H9 (cell line): ENCODE measurements at places on chromosomes 2 and 18. TPM values are rescaled to one million over a fixed set of nuclear protein-coding genes. Genes with fewer than 3 reads are reported as not detected.

Gene GKN1
- not detected in 2 replicates for total RNA-seq

GRCh38 chr18:12741351-12741750, 38.5 kb downstream of the PSMG2 start:
- no peak for DNase-seq

GRCh38 chr2:8217468-8218030, 464.3 kb upstream of the ID2 start:
- no peak for DNase-seq

DNA sequence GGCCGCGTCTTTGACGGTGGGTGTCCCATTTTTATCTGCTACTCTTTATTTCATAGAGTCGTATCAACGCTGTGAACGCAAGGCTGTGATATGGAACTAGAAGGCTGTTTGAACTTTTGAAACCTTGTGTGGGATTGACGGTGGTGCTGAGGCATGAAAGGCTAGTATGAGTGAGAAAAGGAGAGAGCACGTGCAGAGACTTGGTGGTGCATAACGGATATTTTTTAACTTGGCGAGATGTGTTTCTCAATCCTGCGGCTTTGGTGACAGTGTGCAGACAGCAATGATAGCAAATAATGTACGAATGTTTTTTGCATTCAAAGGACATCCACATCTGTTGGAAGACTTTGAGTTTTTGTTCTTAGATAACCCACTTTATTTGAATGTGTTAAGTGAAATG, 6.2 kb downstream of the HES6 start:
- no peak for DNase-seq

DNA sequence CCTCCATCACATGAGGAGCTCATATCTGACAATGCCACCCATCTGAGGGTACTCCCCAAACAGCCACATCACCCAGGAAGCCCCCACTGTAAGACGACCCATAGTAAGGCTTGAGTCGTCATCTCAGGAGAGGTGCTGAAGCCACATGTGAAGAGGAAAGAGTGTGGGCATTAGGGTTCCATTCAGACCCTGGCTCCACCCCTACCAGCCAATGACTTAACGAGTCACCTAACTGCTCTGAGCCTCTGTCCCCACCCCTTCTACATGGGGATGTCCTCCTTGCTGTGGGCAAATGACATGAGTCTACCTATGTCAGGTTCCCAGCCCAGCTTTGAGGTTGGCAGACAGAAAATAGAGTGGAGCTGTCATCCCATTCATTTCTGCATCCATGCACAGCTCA, 46.3 kb downstream of the C1QL2 start:
- DNase-seq = peak; percentile 74

Gene CYTIP
- total RNA-seq = 0.09 and 0.28 TPM in 2 replicates

GRCh38 chr18:45137087-45137419, 456.4 kb downstream of the SETBP1 start:
- no peak for DNase-seq

Gene CAPN14
- 0.07 and 0.09 TPM in 2 replicates for total RNA-seq

- DNase-seq = no peak
These were observed 56.9 kb downstream of the SLC38A11 start for GRCh38 chr2:164898475-164898874.

GRCh38 chr2:179428649-179429048, 164.0 kb upstream of the SESTD1 start:
- no peak for DNase-seq

Gene VWA3B
- total RNA-seq = not detected in 2 replicates

Gene FASTKD2
- total RNA-seq = 39.2 and 40.1 TPM in 2 replicates

Gene XDH
- total RNA-seq = 1.4 and 1.6 TPM in 2 replicates

Gene CCDC68
- not detected in 2 replicates for total RNA-seq

GRCh38 chr2:189527812-189528592, 52.6 kb downstream of the SLC40A1 start:
- DNase-seq = no peak

GRCh38 chr18:75041586-75041985, 167.4 kb downstream of the PTGR3 start:
- DNase-seq = no peak

- DNase-seq = peak; percentile 85
These were observed at the start of gene MOCOS for GRCh38 chr18:36187193-36187825. MOCOS (plus strand) TSS chr18:36187497; CDS start chr18:36187540, 43 bp downstream.

Gene SAG
- total RNA-seq = not detected in 2 replicates

- DNase-seq = no peak
These were observed 59.5 kb downstream of the ACKR3 start for GRCh38 chr2:236628981-236629605.

Gene MCEE
- total RNA-seq = 12.5 and 13.7 TPM in 2 replicates

Gene CNGA3
- total RNA-seq = not detected in 2 replicates

DNA sequence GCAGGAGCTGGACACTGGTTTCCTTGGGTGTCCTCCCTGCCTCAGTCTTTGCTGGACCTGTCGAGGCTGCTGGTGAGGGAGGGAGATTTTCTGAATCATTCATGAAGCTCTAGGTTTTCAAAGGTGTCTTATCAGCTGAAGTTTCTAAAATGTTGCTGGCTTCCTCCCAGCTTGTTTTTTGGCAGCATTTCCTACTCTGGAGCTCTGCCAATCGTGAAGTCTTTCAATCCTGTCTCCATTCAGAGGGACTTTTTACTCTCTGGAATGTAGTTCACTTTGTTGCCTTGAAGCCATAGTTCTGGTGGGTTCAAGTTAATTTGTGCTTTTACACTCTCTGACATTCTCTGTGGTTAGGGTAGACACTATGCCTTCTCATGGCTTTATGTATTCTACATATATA, 23.9 kb downstream of the SNTG2 start:
- no peak for DNase-seq

DNA sequence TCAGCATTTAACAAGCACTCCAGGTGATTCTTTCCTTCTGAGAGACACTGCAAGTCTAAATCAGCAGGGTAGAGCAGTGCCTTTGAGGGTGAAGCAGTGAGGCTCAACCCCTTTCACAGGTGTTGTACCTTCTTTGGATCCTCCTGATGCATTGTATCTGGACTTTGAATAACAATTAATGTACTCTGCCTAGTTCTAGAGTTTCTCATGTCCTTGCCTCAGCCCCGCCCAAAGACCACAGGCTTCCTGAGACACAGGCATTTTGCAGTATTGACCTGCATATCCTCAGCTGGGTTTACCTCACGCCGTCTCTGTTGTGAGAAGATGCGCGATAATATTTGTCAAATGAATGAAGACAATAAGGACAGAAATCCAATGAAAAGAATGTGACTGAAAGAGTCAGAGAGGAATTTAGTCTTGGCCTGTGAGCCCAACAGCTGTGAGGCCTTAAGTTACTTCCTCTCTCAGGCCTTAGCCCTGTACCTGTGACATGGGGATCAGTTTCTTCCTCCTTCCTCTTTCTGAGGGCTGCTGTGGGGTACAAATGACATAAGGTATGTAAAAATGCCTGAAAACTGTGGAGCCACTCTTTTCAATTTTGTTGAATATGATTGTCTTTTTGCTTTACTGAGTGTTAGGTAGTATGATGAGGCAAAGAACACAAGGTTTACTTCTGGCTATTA, 43.7 kb downstream of the WIPF1 start:
- DNase-seq = no peak

DNA sequence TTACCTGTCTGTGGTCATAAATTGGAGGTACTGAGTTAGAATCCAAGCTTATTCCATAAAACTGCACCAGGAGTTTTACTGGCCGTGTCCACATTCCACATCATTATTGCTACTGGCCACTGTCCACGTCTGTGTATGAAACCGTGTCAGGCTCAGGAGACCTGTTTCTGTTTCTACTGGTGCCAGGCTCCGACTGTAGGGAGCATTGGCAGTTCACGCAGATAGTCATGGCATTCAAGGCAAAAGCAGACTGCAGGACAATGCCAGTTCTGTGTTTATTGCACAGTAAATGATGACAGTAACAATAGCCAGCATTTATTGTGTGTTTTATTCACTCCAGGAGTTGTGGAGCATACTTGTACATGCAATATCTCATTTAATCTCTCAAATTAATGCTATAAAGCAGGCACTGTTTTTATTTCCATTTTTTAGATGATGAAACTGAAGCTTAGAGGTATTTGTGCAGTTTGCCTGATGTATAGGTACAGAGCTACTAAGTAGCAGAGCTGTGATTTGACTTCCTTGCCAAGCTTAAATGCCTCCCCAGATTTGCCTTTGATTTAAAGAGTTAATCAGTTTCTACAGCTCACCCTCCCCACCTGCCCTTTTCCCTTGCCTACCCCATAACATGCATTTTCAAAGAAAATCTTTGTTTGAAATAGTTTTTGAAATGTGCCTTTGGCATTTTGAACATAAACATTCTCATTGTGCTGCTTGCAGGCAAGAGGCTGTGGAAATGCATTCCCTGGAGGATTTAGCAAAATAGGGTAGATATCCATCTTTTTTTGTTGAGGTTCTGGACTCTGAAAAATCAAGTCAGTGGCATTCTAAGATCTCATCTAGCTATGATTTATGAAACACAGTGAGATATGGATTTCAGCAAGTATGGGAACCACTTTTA, 55.5 kb downstream of the MAP4K4 start:
- no peak for DNase-seq

DNA sequence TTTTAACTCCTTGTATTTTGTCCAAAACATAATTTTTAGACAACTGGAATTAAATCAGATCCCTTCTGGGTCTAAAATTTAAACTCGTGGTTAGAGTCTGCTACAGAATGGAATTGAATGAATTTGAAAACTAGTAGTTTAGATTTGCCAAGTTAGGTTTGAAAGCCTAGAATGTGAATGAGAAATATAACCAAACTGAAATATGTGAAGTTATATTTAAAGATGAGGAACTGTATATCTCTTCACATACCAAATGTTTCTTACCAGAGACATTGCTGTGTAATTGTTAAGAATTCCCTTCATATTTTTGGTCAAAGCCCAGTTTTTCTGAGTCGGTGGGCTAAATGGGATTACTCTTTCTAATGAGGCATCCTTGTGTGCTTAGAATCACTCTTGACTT, 74.2 kb downstream of the LPIN1 start:
- no peak for DNase-seq

Gene RGPD3
- 0.15 and 0.22 TPM in 2 replicates for total RNA-seq

GRCh38 chr2:96525211-96525507, 11.4 kb upstream of the ARID5A start:
- no peak for DNase-seq

GRCh38 chr2:99863903-99864270, 278.5 kb downstream of the AFF3 start:
- no peak for DNase-seq

DNA sequence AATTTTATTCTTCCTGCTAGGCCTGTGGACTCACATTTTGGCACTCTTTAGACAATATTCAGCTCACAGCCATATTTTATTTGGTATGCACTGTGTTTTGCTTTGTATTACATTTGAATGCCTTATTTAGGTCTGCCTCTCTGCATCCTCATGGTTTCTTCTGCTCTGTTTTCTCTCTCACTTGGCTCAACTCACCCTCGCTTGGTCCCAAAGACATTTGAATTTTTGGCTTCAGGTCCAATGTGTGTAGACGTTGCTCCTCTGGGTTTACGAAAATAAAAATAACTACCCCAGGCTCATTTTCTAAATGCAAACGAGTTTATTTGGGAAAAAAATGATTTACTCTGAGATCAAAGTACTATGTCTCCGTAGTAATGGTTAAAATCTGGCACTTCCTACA, 91.1 kb upstream of the REG3A start:
- no peak for DNase-seq

Gene GYPC
- 13.6 and 14.0 TPM in 2 replicates for total RNA-seq

GRCh38 chr18:41378598-41378997, 576.4 kb upstream of the PIK3C3 start:
- no peak for DNase-seq

Gene SLC4A3
- 10.7 and 11.1 TPM in 2 replicates for total RNA-seq

- DNase-seq = no peak
These were observed 1229.1 kb upstream of the ACVR2A start for GRCh38 chr2:146615778-146616177.

DNA sequence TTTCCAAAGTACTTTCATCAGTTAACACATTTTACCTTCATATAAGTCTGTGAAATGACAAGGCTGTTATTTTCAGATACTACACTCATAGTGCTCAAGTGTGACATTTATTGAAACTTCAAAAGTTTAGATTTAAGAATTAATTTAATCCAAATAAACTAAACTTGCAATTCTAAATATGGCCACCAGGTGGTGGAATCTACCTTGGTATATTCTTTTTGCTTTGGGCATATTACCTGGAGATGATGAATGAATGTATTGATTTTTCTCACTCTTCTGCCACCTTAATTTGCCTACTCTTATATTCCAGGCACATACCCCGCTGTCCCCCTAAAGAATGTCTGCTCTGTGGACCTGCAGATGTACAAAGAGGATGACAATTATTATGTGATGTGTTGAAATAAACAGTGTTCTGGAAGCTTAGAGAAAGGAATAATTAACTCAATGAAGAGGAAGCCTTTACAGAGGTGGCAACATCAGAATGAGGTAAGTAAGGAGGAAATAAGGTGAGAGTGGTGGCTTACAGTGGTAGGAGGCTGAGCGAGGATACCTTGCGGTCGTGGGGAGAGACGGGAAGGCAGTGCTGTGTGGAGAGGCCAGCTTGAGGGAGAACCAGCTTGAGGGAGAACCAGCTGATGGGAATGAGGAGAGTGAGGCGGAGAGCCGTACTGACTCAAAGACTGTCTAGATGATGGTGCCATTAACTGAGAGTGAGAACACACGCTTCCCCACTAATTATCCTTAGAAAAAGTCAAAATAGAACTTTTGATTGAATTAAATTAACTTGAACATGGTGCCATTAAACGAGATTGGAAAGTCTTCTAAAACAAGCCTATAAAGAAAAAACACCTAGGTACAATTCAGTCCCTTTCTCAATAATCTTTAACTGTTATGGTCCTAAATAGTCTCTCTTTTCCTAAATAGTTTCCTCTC, 179.5 kb downstream of the CELF4 start:
- no peak for DNase-seq

GRCh38 chr2:159785195-159785594, 12.8 kb downstream of the CD302 start:
- no peak for DNase-seq

GRCh38 chr2:229170171-229170570, 100.9 kb downstream of the PID1 start:
- DNase-seq = no peak

- no peak for DNase-seq
These were observed 143.9 kb downstream of the CCBE1 start for GRCh38 chr18:59553273-59553870.

- DNase-seq = no peak
These were observed 198.9 kb upstream of the PIK3C3 start for GRCh38 chr18:41756141-41756540.

- DNase-seq = no peak
These were observed 63.3 kb upstream of the EFEMP1 start for GRCh38 chr2:55986700-55987440.

Gene SCYGR6
- total RNA-seq = not detected in 2 replicates

Gene KCNJ3
- total RNA-seq = 0.11 TPM in 1 of 2 replicates, not detected in the other

GRCh38 chr2:100242891-100243619, 79.2 kb downstream of the LONRF2 start:
- peak; percentile 86 for DNase-seq

Gene CNDP1
- 0.29 TPM in 1 of 2 replicates, not detected in the other for total RNA-seq

Gene CXCR1
- total RNA-seq = not detected in 2 replicates

Gene GRP
- not detected in 2 replicates for total RNA-seq

DNA sequence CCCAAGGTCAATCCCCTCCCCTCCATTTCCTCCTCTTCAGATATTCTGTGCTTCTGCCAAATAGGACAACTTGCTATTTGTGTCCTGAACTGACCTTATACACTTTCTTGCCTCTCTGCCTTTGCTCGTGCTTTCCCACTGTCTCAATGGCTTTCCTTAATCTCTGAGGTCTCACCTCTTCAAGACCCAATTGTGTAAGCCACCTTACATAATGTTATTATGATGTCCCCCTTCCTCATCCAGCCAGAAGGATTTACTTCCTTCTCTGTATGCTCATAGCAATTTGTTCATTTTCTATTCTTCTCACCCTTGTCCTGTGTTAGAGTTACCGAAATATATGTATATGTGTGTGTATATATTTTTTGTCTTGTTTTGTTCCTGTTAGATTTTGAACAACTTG, 26.9 kb upstream of the DARS1 start:
- no peak for DNase-seq
